ENCODE measurements at places on chromosomes 11 and 22.
A peak's percentile ranks its signal among the peaks of the same experiment; 100 is the strongest.

DNA sequence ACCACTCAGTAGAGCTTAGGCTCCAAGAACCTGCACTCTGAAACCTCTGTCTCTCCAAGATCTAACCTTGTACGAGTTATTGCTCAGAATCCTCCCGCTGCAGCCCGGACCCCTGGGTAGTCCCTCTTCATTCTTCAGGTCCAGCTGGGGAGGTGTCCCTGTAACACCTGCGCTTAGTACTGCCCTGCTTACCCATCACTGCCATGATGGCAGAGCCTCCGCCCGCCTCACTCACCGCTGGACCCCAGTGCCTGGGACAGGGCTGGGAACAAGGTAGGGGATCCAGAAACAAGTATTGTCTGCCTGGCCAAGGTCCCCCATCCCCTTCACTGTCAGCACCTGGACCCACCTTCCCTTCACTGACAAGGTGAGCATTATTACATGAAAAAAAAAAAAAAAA is 50.3 kb downstream of the THAP12 start:
- no peak for DNase-seq

DNA sequence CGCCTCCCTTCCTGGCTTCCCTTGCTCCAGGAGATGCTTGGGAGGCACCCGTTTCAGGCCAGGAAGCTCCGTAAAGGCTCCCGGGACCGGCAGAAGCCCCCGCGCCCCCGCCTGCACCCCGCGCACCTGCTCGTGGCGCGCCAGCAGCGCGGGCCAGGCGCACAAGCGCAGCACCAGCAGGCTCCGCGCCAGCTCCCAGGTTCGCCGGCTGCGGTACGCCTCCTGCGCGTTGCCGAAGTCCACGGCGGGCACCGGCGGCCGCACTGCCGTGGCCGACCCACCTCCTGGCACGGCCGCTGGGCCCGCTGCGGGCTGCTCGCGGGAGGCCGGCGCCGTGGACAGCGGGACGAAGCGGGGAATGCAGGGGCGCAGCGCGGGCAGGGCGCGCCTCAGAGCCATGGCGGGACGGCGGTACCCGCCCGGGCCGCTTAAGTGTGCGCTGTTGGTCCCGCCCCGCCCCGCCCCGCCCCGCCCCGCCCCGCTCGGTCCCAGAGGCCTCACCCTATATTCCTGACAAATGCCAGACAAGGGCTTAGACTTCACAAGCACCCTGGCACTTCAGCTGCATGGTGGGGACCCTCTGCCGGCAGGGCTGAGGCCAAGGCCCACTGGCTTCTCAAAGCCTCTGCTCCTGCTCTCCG is at the start of gene PRODH:
Gene PRODH, minus strand, starts transcription at position 405 of the 641 bp plus-strand sequence. Its CDS starts 6 bp downstream, at position 399.
- no peak for DNase-seq

GRCh38 chr11:110356762-110357671 is 60.6 kb upstream of the RDX start:
- DNase-seq: peak; percentile 20

DNA sequence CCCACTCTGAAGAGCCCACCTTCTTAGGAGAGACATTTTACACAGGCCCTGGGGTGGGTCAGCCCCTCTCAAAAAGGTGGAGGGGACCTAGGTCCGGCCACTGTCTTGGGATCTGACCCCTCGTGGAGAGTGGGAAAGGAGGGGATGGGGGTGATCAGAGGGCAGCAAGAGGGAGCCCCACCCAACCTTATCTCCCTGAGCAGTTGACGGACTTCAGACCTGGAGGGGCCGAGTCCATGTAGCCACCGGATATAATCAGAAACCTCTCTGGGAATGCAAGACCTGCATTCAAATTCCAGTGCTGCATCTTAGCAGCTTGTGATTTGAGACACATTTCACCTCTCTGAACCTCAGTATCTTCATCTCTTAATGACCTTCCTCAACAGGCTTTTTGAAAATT is 44.0 kb downstream of the TP53I11 start:
- no peak for DNase-seq

GRCh38 chr11:43818220-43818619 is 62.4 kb upstream of the ALKBH3 start:
- DNase-seq: no peak

- DNase-seq: no peak
Measured at GRCh38 chr11:76380159-76380976, 564 bp downstream of the THAP12 start.

GRCh38 chr11:30381879-30382278 is 59.0 kb downstream of the ARL14EP start:
- DNase-seq: no peak

- DNase-seq: no peak
Measured at GRCh38 chr11:122486793-122487495, 168.6 kb upstream of the UBASH3B start.

- no peak for DNase-seq
Measured at GRCh38 chr22:35124691-35125219, 58.8 kb downstream of the ISX start.

GRCh38 chr11:12212821-12213185 is 102.4 kb downstream of the MICAL2 start:
- DNase-seq: no peak

DNA sequence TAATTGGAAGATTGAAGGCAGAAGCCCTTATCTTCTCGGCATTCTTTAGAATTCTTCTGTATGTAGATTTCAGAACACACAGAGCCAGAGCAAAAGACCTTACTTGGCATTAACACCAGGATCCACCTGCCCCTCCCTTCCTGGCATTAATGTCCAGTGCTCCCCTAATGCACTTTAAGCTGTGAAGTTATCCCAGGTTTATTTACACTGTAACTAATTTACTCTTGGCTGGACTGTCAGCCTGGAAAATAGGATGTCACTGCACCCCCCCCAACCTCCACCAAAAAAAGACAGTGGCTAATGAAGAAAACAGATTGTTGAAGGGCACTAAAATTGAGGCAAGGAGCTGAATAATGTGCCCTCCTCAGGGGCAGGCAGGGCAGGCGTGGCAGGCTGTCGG is 30.1 kb downstream of the TIMP3 start:
- DNase-seq: no peak

DNA sequence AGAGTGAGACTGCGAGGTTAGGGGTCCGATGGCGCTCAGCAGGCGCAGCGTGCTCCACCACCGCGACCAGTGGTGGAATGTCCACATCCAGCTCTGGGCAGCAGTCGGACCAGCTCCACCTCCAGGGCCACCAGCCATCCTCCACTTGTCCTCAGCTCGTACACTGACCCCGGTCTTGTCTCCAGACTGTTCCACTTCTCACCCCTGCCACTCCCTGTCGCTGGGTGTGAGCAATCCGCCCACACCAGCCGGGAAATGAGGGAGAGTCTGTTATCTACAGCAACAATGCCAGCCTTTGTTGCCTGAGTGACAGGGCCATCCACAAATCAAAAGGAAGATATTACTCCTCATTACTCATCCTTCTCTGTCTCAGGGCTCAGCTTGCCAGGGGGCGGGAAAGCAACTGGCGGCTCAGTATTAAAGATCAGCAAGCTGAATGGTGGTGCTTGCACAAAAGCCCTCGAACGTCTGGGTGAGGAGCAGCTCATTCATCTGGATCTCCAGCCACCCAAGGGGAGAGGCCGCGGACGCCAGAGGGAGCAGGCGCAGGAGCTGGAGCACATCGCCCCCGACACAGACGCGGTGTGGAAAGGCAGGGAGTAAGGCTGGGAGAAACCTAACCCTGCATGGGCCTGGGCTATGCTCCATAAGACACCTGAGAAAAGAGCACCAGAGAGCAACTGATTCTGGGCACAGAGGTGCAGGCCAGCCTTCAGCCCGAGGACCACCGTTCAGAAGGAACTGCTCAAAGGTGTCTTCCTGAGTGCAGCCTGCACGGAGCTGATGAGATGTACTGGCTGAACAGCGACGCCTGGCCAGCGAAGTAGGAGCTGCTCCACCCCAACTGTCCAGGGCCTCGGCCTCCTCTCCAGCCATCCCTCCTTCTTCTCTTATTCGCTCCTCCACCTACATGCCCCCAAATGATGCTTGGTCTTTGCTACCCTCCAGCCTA is 21.9 kb downstream of the IGSF9B start:
- peak; percentile 35 for DNase-seq

DNA sequence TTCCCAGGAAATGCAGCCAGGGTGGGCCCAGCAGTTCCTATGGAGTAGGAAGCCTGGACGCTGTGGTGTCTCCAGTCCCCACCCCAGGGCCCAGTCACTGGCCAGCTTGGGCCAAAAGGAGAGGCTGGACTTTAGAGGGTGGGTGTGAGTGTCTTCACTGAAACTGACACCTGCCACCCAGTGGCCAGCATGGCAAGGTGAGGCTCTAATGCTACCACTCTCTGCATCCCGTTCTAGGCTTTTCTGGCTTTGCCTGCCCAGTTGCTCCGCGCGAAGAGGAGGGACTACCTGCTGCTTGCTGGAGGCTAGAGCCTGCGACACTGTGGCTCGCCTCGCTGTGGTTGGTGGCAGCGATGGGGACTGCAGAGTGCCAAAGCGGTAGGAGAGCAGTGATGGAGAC is 35.4 kb downstream of the C22orf42 start:
- no peak for DNase-seq

- no peak for DNase-seq
Measured at GRCh38 chr22:28743852-28744251, 2.0 kb downstream of the HSCB start.

DNA sequence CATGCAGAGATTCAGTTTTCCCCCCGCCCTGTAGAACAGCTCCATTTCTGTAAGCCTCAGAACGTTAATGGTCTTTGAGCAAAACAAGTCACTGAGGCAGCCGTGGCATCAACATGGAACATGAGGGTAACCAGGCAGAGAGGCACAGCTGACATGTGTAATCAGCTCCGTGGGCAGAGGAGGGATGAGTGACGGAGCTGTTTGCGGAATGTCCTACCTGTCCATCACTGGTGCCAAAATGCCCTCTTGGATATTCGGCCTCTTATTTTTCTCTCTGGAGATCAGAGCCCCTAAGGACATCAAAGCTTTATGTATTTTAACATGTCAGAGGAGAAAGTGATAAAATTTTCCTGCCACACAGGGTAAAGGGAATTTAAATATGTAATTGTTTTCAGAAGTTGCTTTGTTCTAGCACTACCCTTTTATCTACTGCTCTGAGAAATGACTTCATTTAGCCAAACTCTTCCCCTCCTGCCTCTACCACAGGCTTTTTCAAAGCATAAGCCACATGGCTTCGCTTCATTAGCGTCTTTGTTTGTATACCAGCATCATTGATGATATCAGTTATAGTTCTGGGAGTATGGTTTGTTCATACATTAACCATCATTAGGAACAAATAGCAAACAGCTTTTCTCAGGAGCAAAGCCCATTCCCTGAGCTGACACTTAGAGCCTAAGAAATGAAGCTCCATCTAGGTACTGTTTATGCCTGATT is 32.9 kb downstream of the C11orf71 start:
- peak; percentile 9 for DNase-seq

Data from fibroblast of skin of abdomen (primary cell).